Kidney (tissue), 22 donors: ENCODE measurements at places on chromosomes 5 and 9. TPM values are rescaled to one million over a fixed set of nuclear protein-coding genes. Genes with fewer than 3 reads are reported as not detected.

Gene SAPCD2
- polyA plus RNA-seq = 1.7 TPM

Gene MARCHF11
- polyA plus RNA-seq = 0.47 TPM

Gene IFNK
- not detected for polyA plus RNA-seq

Gene CA9
- polyA plus RNA-seq = 0.67 TPM

Gene PTPA
- 161 TPM for polyA plus RNA-seq

Gene KDM4C
- 7.1 TPM for polyA plus RNA-seq

Gene C5orf15
- polyA plus RNA-seq = 54.4 TPM

Gene CCDC183
- 3.1 TPM for polyA plus RNA-seq
